ENCODE measurements at places on chromosomes 12 and 14. TPM values are rescaled to one million over a fixed set of nuclear protein-coding genes. Genes with fewer than 3 reads are reported as not detected.

The GRIP1 gene
- under 0.01 TPM for total RNA-seq

The MRPL42 gene
- 29.0 TPM for total RNA-seq

The KRT85 gene
- total RNA-seq: not detected

The RDH5 gene
- total RNA-seq: 32.2 TPM

The KANSL2 gene
- total RNA-seq: 48.1 TPM

The C12orf60 gene
- 0.59 TPM for total RNA-seq

The RSRC2 gene
- total RNA-seq: 41.8 TPM

The AP1G2 gene
- total RNA-seq: 10.9 TPM

The IRAK3 gene
- total RNA-seq: 3.6 TPM

The ZDHHC22 gene
- total RNA-seq: not detected

The POTEM gene
- total RNA-seq: not detected

All from osteoblast (primary cell).